Right atrium auricular region (tissue), 2 donors: ENCODE measurements at places on chromosomes 13 and 19. TPM values are rescaled to one million over a fixed set of nuclear protein-coding genes. Genes with fewer than 3 reads are reported as not detected.

Gene MYO16
- 1.8 TPM for total RNA-seq

Gene C19orf85
- total RNA-seq, result not detected

Gene ZIC5
- not detected for total RNA-seq

Gene KLK2
- not detected for total RNA-seq

Gene KMT5C
- 2.4 TPM for total RNA-seq

Gene ZNF433
- 4.4 TPM for total RNA-seq

Gene OR7D2
- total RNA-seq, result not detected

Gene RNF225
- not detected for total RNA-seq

Gene PSG1
- not detected for total RNA-seq
